ENCODE measurements at places on chromosomes 11 and 22.

GRCh38 chr11:65611758-65612603 is 2.0 kb downstream of the MAP3K11 start:
- no peak for DNase-seq

GRCh38 chr22:38111925-38112355 is 1.5 kb upstream of the BAIAP2L2 start:
- no peak for DNase-seq

DNA sequence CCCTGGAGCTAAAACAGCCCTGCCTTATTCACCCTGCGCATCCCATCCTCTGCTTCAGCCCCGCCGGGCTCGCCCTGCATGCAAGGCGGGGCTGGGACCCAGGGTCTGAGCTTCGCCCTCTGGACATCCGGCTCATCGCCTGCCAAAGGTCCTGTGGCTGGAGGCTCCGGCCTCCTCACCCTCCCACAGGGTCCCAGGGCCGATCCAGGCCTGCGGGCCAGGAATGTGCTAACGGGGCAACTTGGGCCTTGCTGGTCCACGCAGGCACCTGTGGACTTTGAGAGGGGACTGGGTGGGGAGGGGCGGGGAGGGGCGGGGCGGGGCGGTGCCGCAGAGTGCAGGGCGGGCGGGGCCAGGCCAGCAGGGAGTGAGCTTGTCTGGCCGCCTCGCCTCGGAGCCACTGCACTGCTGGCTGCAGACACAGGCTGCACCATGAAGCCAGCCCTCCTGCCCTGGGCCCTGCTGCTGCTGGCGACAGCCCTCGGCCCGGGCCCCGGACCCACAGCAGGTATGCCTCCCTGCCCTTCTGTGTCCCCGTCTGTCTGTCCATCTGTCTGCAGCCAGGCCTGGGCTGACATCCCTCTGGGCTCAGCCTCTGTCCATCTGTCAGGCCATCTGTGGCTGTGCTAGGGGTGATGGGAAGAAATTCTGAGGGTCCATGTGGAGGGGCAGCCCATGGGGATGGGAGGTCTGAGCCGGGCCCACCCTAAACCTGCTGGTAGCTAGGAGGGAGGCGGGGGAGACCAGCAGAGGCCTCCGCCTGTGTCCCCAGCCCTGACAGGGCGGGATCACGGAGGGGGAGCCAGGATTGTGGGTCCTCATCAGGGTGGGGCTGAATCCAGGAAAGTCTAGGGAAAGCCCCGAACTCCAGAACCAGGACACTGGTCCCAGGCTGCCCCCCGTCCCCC is at the start of gene SUSD2:
Gene SUSD2 (plus strand): TSS at position 400 of the 908 bp plus-strand sequence. CDS start 33 bp downstream, at position 433.
- DNase-seq: no peak

DNA sequence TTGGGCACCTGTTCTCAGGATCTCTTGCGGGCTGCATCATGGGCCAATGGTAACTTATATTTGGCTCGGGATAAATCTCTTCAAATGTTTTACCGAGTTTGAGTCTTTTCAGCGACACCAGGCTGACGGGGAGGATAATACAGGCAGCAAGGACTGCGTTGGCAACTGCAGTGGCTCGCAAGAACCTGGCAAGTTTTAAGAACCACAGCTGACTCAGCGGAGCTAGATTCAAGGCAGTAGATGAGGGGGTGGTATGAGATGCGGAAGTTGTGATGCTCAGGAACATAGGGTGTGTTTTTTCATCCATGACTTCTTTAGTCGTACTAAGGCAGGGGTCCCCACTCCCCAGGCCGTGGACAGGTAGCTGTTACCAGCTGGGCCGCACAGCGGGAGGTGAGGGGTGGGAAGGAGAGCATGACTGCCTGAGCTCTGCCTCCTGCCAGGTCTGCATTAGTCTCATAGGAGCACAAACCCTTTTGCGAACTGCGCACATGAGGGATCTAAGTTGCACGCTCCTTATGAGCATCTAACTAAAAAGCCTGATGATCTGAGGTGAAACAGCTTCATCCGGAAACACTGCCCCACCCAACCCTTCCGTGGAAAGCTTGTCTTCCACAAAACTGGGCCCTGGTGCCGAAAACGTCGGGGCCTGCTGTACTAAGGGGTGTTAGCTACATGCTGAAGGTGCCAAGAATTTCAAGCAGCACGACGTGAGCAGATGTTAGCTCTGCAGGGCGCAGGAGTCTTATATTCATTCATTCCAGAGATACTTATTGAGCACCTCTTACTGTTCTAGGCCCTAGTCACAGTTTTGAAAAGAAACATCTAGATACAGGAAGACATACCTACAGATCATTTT is 6.4 kb upstream of the JAM3 start:
- no peak for DNase-seq

DNA sequence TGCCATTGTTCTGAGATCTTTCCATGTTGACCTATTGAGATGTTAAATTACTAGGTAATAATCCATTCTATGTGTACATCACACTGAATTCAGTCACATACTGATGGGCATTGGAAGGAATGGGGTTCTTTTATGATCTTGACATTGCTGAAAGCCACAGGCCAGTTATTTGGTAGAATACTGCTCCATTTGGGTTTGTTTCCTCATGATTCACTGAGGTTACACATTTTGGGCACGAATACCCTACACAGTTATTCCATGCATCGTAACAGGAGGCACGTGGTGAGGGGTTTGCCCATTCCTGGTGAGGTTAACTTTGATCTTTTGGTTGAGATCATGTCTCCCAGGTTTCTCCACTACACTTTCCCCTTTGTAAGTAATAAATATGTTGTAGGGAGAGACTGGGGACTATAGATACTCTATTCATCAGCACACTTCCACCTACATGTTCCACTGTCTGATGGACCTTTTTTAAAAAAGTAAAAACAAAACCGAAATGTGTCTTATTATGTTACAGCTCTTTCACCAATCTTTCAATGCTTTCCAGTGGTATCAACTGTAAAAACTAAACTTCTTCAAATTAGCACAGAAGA is 12.0 kb upstream of the FOLR1 start:
- DNase-seq: no peak

DNA sequence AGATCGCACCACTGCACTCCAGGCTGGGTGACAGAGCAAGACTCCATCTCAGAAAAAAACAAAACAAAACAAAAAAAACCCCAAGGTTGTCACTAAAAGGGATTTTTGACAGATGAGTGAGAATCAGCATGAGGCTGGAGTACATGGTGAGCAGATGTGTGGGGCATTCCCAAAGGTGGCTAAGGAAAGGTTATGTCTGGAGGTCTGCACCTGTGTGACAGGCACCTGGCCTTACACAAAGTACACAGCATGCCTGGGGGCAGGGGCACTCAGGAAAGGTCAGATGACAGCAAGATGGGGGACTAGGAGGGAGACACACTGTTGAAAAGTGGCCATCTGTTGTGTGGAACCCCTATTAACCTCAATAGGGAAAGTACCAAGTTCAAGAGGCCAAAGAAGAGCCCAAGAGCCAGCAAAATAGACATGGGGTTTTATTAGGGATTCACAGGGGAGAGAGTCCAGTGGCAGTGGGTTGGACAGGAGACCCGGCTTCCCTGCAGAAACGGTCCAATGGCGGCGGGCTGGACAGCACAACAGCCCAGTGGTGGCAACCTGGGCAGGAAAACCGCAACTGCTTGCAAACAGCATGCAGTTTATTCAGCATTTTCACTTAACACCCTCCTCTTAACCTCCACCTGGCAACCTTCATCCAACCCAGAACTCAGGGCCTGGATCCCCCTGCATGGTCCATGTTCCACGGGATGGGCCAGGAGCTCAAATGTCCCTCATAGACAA is 101.1 kb downstream of the MICAL2 start:
- DNase-seq: no peak

DNA sequence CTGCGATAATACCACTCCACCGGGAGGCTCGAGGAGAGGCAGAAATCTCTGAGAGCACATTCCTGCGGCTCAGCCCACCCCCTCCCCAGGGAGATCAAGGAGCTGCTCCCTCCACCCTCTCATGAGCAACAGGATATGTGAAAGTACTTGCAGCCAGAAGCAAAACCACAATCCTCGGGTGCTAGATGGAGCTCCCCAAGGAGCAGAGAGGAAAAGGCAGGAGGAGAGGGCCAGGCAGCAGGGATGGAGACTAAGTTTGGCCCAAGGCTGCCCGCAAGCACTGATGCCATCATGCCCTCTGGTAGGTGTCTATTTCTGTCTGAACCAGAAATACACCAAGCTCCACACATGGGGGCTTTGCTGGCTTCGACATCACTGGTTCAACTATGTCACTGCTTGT is 22.3 kb downstream of the VPS37C start:
- DNase-seq: no peak

DNA sequence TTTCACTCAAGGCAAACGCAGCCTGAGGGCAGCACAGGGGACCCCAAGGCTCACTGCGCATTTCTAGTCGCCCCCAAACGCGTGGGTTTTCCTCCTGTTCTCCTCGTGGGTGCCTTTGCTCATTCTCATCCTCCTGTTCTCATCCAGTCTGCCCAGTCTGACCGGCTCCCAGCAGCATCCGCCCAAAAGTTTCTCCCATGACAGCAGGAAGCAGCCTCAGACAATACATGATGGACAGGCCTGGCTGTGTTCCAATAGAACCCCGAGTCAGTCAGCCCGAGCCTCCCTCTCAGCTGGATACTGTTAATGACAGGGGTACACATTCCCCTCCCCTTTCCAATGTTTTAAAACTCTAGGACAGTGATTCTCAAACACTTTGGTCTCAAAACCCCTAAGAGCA is 22.5 kb upstream of the KRTAP5-7 start:
- DNase-seq: no peak

GRCh38 chr11:18704698-18705097 is 6.1 kb downstream of the TMEM86A start:
- peak; percentile 12 for DNase-seq

GRCh38 chr11:44112091-44112821 is 16.8 kb downstream of the EXT2 start:
- no peak for DNase-seq

DNA sequence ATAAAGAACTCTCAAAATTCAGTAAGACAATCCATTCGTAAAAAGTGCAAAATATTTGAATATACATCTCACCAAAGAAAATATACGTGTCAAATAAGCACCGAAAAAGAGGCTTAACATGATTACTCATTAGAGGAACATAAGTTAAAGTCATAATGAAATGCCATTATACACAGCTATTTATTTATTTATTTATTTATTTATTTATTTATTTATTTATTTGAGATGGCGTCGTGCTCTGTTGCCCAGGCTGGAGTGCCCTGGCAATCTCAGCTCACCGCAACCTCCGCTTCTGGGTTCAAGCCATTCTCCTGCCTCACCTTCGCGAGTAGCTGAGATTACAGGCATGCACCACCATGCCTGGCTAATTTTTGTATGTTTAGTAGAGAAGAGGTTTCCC is 203.6 kb upstream of the UBASH3B start:
- DNase-seq: no peak

DNA sequence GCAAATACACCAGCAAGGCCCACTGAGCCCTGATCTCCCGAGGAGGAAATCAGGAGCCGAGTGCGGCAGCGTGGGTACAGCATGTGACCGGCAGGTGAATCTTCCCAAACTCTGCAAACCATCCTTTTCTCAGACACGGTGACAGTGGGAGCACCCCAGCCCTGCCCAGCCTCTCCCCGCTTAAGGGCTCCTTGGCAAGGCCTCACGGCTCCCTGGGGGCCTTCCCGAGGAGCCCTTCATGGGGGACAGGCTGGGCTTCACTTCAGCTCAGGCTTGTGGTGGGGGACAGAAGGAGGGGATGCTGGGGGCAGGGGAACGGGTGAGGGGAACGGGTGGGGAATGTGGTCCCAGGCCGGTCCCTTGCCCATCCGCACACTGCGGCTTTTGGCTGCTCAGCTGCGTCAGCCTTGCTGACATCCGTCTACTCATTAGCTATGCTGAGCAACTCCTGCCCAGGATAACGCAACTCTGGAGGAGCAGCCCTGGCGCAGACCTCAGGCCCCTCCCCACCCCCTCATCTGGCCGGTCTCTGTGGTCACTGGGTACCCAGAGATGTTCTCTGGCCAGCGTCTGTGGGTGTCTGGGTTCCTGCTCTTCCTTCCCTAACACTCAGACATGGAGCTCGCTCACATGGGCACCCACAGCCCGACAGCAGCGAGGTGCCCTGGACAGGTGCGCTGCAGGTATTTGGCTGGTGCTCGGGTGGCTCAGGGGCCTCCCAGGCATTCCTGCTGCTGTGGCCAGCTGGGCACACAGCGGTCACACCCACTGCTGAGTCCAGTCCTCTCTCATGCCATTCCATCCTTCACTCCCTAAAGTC is 22.0 kb upstream of the TTLL12 start:
- DNase-seq: no peak

DNA sequence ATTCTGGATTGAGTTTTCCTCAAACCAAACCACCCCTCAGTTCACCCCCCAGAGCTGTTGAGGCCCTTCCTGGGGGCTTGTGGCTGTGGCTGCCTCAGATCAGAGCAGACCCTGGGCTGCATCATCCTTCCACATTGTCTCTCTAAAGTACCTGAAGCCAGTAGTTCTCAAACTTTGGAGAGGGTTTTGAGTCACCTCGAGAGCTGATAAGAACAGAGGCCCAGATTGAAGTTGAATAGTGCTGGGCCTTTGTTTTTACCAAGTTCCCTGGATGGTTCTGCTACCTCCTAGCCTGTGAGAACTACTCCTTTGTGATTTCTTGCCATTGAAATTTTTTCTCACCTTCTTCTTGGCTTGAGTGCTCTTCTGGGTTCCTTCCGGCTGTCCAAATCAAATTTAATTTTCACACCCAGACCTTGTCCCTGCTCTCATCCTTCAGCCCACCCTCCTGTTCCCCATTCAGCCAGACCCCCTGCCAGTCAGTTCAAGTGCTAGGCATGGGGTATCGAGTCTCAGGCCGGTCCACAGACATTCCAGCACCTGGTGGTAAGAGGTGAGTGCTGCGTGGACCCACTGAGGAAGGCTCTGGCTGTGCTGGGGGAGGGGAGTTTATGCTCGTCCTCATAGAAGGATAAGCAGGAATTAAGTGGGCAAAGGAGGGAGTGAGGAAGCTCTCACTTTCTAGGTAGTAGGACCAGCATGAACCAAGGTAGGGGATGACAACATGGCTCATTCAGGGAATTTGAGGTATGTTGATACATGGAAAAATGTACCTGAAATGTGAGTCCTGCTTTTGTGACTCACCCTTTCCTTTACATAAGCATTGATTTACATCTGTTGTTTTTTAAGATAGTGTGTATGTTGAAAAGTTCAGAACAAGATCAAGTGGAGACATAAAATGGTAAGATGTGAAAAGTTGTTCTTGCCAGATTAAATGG is 116.5 kb downstream of the PTPRJ start:
- no peak for DNase-seq

GRCh38 chr11:2280208-2280607 is 9.8 kb upstream of the ASCL2 start:
- DNase-seq: no peak

- DNase-seq: no peak
Measured at GRCh38 chr22:41863472-41863871, 30.6 kb downstream of the SREBF2 start.

DNA sequence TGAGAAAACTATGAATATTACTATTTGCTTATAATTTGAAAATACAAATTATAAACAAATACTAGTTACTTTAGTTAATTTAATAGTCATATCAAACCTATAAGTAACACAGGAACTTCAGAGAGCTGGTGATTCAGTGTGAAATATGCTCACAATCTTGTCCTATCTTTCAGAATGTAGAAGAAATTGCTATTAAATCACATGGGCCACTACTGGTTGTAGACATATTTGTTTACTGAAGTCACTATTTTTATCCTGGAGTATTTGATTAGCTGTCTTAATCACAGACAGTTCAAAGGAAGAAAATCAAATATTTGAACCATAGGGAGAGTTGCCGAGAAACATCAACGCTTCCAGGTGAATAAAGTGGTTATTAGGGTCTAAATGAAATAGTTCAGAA is 187.6 kb upstream of the ANO3 start:
- no peak for DNase-seq

- no peak for DNase-seq
Measured at GRCh38 chr22:45919504-45920286, 57.3 kb downstream of the WNT7B start.

GRCh38 chr11:86449993-86450629 is 75.4 kb downstream of the CCDC81 start:
- no peak for DNase-seq

- DNase-seq: no peak
Measured at GRCh38 chr11:19660076-19660475, 52.6 kb upstream of the NAV2 start.
